ENCODE measurements at places on chromosomes 12 and 14.

DNA sequence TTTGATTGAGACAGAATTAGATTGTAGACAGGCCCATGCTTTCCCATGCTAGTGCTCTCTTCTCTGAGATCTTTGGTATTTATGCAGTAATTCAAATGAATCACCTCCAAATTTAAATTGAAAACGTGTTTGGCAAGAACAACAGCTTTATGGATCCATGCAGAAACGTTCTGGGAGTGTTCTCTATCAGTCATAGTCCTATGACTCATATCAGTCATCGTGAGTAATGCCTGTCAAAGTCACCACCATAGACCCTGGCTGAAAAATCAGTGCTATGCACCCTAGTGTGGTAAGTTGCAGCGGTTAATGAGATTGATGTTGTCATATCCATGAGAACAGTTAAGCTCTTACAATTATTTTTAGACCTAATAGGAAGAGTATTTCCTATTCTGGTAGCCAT, 90.1 kb upstream of the FOXG1 start:
- DNase-seq: peak; percentile 53

GRCh38 chr14:57999471-57999870, 133.6 kb upstream of the SLC35F4 start:
- DNase-seq: peak; percentile 18

DNA sequence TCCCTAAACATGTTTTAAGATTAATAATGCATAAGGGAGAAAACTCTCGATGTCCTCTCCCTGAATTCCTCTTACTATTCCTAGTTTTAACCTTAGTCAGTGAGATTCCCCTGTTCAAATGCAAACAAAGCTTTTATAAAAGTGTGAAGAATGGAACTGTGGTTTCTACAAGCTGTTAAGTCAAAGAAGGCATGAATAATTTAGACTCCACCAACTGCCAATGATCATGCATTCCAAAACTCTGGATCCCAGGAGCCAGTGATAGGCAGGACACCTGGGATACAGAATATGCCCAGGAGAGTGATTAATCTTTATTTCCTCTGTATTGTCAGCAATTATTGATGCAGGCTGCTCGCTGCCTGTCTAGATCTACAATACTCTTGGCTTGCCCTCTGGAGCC, 190.3 kb upstream of the ATF7IP start:
- DNase-seq: no peak

DNA sequence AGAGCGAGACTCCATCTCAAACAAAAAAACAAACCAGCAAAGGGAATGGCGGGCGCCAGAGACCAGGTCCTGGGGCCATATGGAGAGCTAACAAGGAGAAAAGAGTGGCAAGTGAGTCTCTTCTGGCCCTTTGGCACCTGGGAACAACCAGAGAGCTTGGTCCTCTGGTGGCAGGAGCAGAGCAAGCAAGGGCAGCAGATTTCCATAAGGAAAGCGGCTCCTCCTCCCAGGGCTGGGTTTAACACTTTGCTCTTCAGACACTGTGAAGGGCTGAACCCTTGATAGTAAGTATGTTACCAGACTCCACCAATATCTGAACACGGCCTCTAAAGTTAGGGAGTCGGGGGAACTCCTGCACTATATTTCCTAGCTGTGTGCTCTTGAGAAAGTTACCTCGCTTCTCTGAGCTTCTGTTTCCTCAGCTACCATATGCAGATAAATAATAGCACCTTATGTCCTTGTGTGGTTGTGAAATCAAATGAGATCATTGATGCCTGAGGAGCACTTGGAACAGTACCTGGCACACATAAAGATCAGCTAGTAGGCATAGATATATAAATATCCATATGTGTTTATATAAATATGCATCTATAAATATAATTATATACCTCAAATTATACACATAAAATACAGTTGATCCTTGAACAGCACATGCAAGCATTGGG, 33.4 kb upstream of the PLEKHG6 start:
- DNase-seq: no peak

DNA sequence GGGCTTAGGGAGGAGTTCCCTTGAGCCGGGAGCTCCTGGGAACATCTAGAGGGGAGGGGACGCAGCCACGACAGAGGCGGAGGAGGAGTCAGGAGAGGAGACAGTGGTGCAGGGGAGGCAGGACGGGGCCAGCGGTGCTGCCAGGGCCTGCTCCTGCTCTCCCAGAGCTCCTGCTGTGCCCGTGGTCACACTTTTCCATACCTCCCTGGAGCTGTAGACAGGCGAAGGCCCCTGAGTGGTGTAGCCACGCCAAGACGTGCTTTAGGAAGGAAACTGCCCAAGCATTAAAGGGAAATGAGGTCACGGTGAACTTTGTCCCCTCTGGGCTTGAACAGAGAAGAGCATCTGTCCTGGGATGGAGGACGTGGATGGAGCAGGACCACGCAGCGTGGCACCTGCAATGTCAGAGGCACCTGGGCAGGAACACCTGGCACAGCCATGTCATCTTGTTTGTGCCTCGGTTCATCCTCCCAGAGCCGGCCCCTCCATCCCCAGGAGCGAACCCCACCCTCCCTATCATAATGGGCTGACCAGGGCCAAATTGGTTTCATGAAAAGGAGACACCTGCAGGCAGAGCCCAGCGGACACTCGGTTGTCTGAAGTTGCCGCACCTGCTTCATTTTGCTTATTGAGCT, 239.5 kb upstream of the SFSWAP start:
- no peak for DNase-seq

DNA sequence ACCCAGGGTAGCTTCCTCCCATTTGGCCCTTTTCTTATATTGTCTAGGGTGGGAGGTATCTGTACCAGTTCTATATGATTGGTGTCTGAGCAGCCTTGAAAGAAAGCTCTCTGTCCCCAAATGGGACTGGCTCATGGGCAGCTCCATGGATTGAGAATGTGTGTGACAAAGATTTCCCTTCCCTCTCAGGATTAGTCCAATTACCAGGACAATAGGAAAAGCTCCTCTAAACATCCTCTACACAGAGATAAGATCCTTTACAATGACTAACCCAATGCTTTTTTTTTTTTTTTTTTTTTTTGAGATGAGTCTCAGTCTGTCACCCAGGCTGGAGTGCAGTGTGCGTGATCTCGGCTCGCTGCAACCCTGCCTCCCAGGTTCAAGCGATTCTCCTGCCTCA, 112.1 kb downstream of the SLC35F4 start:
- no peak for DNase-seq

- no peak for DNase-seq
Observed at GRCh38 chr12:15580431-15580830, 208.8 kb downstream of the EPS8 start.

DNA sequence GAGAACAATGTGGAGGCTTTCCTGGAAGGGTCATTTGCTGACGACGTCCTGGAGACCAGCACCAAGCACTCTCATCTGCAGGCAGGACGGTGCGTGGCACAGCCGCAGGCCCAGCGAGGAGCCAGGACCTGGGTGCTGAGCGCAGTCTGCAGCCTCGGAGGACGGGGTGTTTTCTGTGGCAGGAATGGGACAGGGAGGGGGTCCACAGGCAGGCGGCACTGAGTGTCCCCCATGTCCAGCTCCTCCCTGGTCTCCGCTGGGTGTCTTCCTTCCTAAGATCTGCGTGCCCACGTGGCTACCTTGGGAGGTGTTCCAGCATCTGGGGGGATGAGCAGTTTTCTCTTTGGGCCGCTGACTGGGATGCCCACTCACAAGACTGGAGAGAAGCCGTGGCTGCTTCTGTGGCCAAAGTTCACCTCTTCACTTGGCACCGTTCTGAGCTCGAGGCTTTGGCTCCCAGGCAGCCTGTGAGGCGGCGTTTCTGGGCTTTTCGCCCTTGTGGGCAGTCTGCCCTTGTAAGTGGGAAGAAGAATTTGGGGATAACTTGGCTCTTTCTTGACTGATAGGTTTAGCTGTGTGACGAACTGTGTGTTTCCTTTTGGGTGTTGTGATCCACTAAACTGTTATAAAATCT, 72.2 kb downstream of the NOC4L start:
- no peak for DNase-seq

DNA sequence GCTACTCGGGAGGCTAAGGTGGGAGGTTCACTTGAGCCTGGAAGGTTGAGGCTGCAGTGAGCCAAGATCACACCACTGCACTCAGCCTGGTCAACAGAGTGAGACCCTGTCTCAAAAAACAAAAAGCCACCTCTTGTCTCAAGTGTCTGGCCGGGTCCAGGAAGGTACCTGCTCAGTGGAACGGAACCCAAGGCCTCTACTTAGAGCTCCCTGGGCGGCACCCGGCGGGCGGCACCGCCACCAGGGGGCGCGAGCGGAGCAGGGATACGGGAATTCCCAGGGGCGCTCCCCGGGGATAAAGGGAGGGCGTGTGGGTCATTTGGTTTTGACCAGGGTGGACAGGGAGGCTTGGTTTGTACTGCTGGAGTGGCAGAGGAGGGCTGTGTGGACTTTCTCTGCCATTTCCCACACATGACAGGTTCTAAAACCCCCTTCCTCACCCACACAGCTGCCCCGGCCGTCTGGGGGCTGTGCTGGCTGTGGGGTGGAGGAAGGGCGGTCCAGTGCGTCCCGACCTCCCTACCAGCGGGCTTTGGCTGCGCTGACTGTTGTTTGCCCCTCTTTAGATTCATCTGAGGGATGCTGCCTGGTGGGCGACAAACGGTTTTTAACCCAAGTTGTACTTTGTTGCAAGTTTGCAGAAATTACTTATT, 91.4 kb downstream of the SETD3 start:
- peak; percentile 63 for DNase-seq

- peak; percentile 65 for DNase-seq
Observed at GRCh38 chr12:127903146-127903545, 363.8 kb upstream of the TMEM132C start.

Measured in astrocyte of the hippocampus (primary cell).